ENCODE measurements at places on chromosomes 11 and 22.

- no peak for DNase-seq
These were observed 45.8 kb downstream of the MIAT start for GRCh38 chr22:26702906-26703830.

GRCh38 chr11:72864702-72865655 is 50.8 kb downstream of the ATG16L2 start:
- no peak for DNase-seq

- no peak for DNase-seq
These were observed 10.3 kb downstream of the PIK3C2A start for GRCh38 chr11:17197431-17197898.

GRCh38 chr11:106477776-106478175 is 400.3 kb downstream of the AASDHPPT start:
- no peak for DNase-seq

DNA sequence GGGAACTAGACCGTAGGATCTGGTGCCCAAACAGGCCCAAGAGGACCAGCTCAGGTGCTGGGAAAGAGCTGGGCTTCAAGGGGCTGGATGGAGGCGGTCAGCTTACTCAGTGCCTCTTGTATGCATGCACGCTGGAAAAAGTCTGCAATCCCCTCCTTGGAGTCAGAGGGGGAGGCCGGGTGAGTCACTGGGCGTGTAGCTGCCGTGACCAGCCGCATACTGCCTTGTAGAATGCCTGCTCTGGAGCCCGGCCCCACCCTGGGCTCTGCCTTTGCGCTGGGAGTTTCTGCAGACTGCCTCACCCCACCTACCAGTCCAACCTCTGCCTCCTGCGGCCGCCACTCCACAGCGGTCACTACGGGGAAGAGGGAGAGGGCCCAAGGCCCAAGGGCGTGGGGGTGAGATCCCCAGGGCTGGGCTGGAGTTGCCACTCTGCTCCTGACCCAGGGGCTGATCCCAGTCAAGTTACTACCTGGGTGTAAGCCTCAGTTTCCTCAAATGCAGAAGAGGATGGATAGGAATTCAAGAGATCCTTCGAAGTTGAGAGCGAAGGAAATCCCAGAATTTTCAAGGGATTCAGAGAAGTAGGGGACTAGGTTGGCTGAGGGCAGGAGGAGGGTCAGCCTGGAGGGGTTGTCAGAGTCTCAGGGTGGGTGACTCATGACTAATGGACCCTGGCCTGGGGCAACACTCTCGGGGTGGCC is 4.2 kb downstream of the MRGPRF start:
- no peak for DNase-seq

DNA sequence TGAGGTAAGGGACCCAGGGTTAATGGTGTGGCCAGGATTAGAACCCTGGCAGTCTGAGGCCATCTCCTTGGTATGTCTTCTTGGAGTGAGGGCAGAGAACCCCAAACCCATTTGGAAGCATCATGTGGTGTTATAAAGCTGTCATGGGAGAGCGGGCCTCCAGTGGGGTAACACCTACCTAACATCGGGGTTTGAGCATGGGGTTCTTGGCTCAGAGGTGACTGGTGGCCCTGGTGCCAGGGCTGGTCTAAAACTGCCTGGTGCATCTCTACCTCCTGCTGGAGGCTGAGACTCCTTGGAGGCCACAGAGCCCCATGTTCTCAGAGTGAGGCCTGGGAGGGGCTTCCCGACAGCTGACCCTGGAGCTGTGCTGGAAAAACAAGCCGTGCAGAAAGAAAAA is 4.5 kb downstream of the PRDM11 start:
- no peak for DNase-seq

GRCh38 chr22:42172773-42173172 is 42.2 kb upstream of the CYP2D6 start:
- DNase-seq: no peak

GRCh38 chr11:120403966-120404365 is 67.8 kb downstream of the ARHGEF12 start:
- DNase-seq: no peak

DNA sequence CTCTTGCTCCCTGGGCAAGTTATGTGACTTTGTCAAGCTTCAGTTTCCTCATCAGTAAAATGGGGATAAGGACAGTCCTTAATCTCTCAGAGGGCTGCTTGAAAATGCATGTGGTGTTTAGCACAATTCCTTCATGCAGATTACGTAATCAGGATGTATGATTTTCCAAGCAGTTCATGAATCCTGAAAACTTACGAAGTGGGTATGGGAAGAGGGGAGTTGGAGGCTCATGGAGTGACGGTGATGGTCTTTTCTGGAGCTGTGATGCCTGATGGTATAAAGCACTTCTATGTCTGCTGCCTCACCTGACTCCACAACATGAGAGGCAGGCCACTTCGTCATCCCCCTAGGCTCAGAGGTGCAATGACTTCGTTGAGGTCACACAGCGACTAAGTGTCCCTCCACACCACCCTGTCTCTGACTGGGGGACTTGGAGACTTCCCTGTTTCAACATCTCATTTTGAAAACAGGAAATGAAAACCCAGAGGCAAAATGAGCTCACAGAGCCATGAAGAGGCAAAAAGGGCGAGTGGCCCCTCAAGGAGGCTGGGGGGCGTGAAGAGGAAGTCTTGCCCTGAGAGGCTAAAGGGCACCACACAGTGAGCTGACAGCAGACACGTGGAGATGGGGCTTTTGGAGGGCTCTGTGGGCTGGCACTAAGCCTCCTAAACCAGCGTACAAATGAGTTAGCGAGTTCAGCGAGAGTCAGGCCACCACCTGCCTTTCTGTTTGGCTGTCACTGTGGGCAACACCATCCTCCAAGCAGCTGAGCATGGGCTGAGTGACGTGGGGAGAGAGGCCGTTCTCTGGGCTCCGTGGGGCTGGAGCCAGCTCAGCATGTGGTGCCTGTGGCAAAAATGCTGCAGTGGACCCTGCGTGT is 10.1 kb downstream of the MCM5 start:
- no peak for DNase-seq

- no peak for DNase-seq
These were observed 673 bp upstream of the SHANK2 start for GRCh38 chr11:71252770-71253730.

DNA sequence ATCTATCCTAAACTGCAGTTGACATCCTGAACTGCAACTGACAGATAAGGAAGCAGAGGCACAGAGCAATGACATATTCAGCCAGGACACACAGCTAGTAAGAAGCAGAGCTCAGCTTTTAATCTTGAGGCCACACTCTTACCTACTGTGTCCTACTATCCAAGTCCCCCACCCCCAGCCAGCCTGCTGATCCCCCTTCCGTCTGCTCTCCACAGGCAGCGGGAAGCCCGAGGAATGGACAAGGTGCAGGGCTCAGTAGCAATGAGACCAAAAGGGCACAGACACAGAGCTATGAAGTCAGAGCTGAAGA is 4.3 kb downstream of the POLR3H start:
- no peak for DNase-seq

DNA sequence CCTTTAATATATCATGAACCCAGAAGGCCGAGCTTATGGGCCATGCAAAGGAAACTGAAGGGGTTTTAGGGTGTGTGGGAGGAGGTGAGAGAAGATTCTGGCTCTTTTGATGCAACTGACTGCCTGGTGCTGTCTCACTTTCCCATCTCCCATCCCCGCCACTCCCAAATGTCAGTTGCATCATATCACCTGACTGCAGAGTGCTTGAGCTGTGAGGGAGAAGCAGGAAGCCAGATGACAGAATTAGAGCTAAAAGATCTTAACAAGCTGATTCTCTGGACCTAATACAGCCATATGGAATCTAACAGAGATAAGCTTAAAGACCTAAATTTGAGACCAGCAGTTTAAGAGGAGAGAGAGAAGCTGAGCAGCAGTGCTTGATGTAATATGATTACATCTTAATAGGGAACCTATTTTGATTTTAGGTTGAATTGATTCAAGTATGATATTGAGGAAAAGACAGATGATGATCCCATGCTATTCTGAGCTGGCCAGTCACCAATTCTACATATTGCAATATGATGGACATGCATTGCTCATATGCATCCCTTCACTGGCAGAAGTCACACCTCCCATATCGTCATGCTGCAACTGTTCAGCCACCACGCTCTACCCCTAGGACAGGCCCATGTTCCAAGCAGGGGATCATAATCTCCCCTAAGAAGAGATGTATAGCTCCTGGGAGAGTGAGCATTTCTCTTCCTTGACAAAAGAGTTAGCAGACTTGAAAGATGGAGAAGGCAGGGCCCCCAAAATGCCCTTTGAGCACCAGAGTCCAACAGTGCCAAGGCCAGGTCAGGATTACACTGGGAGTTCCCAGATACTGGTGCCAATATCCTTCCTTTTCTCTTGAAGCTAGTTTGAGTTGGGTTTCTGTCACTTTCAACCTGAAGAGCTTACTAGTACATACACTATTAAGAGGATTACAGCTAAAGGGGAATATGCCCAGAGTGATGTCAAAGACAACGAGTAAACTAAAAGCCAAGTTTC is 44.9 kb downstream of the PLEKHA7 start:
- DNase-seq: no peak

DNA sequence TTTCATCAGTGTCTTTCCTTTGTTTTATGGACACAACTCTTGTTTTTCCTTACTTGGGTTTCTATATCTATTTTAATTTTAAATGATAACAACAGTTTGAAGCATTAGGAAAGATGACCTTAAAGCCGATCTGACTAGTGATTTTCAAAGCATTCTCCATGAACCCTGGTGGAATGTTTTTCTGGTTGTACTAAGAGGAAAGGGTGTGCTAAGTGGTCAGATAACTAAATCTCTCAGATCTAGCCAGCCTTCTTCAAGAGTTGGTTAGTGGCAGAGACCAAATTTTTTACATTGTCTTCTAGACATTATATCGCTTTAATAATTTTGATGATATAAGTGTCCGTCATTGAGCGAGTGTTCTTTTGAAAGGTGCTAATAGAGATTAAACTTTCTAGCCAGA is 134.4 kb downstream of the METTL15 start:
- no peak for DNase-seq

- DNase-seq: no peak
These were observed 17.2 kb downstream of the PPFIBP2 start for GRCh38 chr11:7531011-7531410.

GRCh38 chr22:42763965-42764480 is 43.4 kb upstream of the A4GALT start:
- no peak for DNase-seq

GRCh38 chr11:68881320-68881719 is 22.3 kb downstream of the MRPL21 start:
- no peak for DNase-seq

- DNase-seq: no peak
These were observed 11.5 kb upstream of the PEX26 start for GRCh38 chr22:18066181-18066859.

DNA sequence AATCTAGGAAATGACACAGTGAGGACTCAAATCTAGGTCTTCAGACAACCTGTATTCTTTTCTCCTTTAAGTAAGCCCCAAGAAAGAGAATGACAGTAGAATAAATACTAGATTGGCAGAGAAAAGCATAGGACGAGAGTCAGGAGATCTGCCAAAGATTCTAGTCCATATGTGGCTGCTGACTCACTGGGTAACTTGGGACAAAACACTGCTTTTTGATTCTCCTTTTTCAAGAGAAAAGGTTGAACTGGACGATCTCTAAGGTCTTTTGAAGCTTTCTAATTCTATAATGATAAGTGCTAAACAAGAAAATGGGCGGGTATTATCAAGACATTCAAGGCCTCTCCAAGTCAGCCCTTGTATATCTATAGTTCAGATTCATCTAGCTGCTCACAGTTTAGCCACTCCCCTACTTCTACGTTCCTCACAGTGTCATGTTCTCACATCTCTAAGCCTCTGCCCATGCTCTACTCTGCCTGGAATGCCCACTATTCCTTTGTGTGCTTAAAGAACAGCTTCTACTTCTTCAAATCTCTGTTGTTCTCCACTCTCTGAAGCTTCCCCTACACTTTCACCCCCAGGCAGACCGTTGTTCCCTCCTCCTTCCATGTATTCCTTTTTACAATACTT is 53.0 kb downstream of the RELT start:
- no peak for DNase-seq

GRCh38 chr11:92707665-92708064 is 261.8 kb upstream of the MTNR1B start:
- no peak for DNase-seq

GRCh38 chr11:41660585-41660984 is 201.1 kb upstream of the LRRC4C start:
- no peak for DNase-seq

- DNase-seq: no peak
These were observed 33.1 kb upstream of the ARHGAP32 start for GRCh38 chr11:129225190-129225589.

- no peak for DNase-seq
These were observed 70.9 kb downstream of the ZBTB44 start for GRCh38 chr11:130243816-130244215.

DNA sequence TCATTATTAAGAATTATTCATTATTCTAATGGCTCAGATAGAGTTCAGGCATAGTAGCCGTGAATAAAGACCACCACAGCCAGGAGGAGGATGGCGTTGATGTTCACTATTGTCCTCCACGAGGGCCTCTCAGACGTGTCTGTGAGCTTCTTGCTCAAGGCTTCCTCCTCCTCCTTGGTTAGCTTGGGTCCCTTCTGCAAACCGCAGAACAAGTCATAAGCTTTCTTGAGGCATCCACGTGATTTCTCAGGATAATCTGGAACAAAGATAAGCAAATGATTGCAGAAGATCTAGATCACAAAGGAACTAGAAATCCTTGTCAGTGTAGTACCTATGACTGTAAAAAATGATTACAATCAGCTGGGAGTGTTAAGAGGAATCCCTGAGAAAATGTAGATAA is 13.6 kb upstream of the RFPL2 start:
- no peak for DNase-seq

DNA sequence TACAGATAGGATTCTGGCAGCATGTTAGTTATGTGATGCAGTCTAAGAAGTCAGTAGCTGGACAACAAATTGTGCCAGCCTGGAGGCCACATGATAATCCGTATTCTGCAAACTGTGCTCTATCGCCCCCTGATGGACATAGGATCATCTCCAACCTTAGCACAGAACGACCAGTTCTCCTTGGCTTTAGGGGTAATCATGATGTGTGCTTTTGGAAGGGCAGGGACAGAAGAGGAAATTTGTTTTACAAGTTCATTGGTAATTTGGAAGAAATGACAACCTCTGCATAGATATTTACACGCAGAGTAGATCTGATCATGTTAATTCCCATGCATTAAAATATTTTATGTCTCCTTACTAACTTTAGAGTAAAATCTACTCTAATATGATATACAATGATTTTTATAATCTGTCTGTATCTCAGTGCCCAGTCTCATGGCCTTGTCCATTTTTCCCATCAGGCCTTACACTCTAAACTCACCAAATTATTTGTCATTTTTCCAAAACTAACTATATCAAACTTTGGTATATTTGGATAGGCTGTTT is 12.1 kb downstream of the OR10D3 start:
- DNase-seq: peak; percentile 3

- no peak for DNase-seq
These were observed 3.9 kb upstream of the GNAZ start for GRCh38 chr22:23066200-23067022.

- DNase-seq: no peak
These were observed 33.4 kb upstream of the AMOTL1 start for GRCh38 chr11:94734563-94735275.

- DNase-seq: no peak
These were observed 62.1 kb downstream of the GRK3 start for GRCh38 chr22:25626624-25626990.

- DNase-seq: no peak
These were observed 255.5 kb downstream of the DYNC2H1 start for GRCh38 chr11:103364687-103365086.

GRCh38 chr11:119196833-119197483 is 9.2 kb upstream of the CBL start:
- DNase-seq: peak; percentile 37

- no peak for DNase-seq
These were observed 581.3 kb downstream of the SOX6 start for GRCh38 chr11:15775015-15775541.

GRCh38 chr11:33692013-33692504 is 8.6 kb downstream of the C11orf91 start:
- no peak for DNase-seq

GRCh38 chr11:72812967-72813739 is 1.1 kb upstream of the ATG16L2 start:
- DNase-seq: peak; percentile 56

Data from activated T-helper 1 cell treated with anti-CD3 and anti-CD28 coated beads, Interleukin-2, amount 50 U/mL, for 16 hours (primary cell).